ENCODE measurements at places on chromosomes 2 and 18.

DNA sequence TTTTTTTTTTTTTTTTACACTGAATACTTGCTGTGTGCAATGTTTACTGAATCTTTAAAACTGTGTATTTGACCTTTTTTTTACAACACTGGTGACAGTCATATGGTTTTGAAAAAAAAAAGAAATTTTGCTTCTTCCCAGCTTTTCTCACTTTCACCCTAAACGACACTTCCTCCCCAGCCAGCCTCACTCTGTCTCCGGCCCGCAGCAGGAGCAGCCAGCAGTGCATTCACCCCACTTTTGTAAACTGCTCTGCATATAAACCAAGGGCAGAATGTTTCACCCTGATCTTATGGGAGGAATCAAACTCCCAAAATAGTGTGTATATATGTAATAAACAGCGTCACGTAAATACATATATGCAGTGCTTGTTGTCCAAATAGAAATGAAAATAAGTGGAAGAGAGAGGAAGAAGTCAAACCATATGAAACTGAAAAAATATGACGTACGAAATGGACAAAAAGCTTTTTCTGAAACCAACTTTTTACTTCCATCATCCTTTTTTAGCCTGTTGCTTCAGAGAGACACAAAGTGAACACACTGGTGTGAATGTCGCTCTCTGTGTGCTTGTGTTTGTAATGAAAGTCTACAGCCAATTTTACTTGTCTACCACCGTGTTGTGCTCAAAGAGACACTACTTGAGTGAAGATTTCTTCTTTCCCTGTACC lies 54.2 kb downstream of the ZCCHC2 start:
- DNase-seq: no peak

DNA sequence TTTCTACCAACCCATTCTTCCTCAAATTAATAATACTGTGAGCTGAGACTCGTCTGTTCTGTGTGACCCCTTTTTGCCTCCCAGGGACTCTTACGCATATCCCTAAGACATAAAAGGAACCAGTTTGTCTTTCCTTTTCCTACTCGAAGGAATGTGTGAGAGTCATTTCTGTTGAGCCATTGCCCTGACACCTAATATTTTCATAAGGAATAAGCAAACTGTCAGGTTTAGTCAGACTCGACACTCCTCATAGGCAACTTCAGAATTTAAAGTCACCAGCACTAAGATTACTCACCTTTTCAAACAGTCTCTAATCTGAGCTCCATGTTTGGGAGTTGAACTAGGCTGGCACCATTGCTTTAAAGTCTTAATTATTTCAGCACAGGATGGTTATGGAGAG lies 305.5 kb downstream of the IKZF2 start:
- DNase-seq: no peak

GRCh38 chr18:28159055-28159454 lies 17.9 kb downstream of the CDH2 start:
- DNase-seq: no peak

GRCh38 chr2:43007901-43008300 lies 215.5 kb upstream of the HAAO start:
- DNase-seq: no peak

GRCh38 chr18:2905854-2906703 lies 59.3 kb downstream of the EMILIN2 start:
- no peak for DNase-seq

DNA sequence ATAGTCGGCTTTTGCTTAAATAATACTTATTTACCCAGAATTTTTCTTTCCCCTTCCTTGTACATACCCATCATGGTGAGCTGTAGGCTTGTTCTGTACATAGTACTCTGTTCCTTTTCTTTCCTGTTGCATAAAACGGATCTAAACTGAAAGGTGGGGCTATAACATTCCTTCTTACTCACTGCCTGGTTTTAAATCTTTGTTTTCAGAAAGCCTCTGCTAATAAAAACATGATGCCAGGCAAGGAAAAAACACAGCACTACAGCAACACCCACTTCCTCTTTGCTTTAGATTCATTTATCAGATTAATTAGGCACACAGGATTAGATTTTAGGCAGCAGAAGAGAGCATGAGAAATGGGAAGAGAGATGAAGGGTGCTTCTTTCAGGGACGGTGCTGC lies 19.6 kb upstream of the STON1 start:
- no peak for DNase-seq

- no peak for DNase-seq
Observed at GRCh38 chr2:16948053-16948452, 282.4 kb upstream of the CYRIA start.

DNA sequence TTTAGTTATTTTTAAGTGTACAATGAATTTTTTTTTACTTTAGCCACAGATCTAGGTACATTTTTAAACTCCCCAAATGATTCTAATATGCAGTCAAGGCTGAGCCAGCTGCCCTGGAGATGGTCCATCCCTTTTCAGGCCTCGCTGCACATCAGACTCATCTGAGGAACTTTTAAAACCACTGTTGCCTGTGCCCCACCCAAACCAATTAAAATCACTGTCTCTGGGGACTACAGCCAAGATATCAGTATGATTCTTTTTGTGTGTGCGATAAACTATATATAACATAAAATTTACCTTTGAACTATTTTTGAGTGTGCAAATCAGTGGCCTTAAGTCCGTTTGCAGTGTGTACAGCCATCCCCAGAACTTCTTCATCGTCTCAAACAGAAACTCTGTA lies 9.1 kb upstream of the MALT1 start:
- no peak for DNase-seq

DNA sequence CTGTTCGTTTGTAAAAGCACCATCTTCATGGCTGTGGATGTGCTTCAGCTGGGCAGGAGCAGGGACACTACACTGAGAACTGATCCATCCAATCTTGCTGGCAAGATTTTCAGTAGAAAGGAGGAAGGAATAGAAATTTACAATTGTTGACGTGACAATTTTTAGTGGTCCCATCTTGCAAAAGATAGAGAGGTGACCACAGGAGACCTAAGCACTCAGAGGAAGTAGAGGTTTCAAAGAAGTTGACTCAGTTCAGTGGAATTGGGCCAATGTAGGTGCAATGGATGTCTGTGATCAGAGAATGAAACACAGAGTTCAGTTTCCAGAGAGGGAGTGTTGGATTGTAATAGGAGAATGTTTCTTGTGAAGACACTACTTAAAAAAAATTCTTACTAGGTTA lies 1.4 kb downstream of the UGT1A5 start:
- no peak for DNase-seq

GRCh38 chr18:79634186-79634585 lies 45.4 kb upstream of the CTDP1 start:
- DNase-seq: no peak

GRCh38 chr2:127913808-127914457 lies 28.2 kb upstream of the AMMECR1L start:
- DNase-seq: no peak

DNA sequence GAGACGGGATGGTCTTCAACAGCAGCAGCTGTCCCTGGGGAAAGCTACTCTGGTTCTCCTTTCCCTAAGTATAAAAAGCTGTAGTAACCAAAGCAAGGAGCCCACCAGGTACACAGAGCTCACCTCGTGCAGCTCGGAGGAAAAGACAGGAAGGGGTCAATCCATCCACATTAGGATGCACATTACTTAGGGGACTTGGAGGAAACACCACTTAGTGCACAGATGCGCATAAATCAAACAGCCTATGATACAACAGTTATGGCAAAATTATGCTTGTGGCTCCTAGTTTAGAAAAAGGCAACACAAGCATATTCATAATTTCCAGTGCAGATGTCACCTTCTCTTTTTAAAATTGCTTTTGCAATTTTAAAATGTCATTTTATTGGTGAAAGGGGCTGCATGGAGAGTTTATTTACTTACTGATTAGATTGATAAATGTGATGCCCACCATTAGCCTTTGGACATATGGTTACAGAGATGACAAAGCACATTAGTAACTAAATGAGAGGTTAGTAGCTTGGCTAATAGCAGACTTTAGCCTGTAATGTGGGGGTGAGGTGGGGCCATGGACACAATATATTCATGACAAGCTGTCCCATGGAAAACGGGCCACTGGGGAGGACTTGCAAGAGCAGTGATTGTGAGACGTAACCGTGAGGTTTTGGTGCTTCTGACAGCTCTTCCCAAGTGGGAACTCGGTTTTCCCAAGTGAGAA lies 199.8 kb downstream of the MYT1L start:
- no peak for DNase-seq

GRCh38 chr2:151878655-151879563 lies 50.7 kb upstream of the ARL5A start:
- DNase-seq: no peak

- DNase-seq: no peak
Observed at GRCh38 chr2:24853996-24854395, 60.8 kb downstream of the CENPO start.

DNA sequence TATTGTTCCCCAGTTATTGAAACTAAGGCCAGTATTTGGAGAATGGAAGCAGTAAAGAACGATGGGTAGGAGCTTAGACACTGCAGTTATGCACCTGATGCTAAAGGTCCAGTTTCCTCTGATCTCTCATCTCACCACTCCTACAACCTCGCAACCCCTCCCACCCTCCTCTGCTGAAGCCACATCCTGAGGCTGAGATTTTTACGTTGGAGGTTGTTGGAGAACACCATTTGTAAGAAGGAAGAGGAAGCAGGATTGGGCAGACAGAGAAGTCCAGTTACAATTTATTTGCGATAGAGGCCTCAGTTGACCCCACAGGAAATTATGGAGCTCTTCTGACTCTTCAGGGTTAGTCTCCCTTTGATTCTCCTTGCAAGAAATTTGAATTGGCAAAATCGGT lies 54.3 kb upstream of the NDUFV2 start:
- DNase-seq: no peak

DNA sequence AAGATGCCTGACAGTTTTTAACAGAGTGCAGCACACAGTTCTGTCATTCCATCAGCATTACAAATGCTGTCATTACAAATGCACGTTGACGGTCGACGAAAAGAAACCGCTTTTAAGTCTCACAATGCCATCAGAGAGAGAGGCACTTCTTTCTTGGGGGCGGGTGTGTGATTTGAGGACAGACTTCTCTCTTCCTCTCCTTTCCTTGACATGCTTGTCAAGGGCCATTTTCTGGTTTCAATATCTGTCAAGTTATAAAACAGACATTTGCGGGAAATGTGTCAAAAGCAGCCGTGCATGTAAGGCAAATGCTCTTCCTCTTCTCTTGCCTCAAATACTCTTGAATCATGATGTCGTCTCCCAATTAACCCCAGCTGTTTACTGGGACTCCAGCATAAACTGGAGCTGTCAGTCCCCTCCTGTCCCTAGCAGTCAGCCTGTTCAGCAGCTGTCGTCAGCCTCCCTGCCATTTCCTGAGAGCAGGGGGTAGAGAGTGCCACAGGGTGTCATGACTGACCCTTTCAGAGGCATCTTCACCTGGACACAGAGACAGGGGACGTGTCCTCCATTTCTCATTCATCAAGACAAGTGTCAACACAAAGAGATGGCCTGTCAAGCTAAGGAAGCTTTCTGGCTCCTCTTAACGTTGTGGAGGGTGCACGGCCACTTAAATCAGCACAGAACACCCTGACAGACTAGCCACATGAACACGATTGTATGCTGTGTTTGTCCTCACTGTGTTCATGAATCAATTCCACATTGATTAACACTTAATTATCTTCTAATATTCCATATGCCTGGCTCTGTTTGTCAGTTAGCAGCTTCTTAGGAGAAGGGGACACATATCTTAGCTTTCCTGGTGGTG lies 305.4 kb upstream of the RAB6C start:
- DNase-seq: no peak

DNA sequence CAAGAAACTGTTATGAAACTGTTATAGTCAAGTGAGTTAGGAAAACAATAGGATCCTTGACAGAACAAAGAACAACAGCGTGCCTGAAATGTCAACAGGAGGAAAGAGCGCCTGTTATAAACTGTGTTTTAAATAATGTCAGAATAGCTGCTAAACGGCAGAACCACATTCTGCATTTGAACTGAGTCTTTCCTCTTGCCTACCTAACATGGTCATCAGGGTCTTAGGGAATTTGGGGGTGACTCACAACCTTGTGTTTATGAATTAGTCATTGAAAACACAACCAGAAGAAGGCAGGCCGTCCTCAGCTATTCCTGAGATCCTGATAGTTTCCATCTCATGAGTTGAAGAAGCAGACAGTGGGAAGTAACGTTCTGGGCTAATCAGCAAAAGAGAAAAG lies 222.0 kb upstream of the FN1 start:
- peak; percentile 28 for DNase-seq

- DNase-seq: no peak
Observed at GRCh38 chr18:60196836-60197606, 175.6 kb downstream of the MC4R start.

- no peak for DNase-seq
Observed at GRCh38 chr18:62606106-62606505, 83.3 kb downstream of the ZCCHC2 start.

DNA sequence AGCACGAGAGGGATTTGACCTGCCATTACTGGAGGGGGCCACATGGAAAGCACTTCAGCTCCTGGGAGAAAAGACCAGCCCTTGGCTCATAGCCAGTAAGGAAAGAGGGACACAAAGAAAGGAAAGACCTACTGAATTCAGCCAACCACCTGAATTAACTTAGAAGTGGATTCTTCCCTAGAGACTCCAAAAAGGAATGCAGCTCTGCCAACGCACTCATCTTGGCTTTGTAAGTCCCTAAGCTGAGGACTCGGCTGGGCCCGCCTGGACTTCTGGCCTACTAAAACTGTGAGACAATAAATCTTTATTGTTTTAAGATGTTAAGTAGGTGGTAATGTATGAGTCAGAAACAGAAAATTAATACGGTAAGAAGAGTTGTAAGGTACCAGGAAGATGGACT lies 11.5 kb downstream of the ATF2 start:
- DNase-seq: no peak

DNA sequence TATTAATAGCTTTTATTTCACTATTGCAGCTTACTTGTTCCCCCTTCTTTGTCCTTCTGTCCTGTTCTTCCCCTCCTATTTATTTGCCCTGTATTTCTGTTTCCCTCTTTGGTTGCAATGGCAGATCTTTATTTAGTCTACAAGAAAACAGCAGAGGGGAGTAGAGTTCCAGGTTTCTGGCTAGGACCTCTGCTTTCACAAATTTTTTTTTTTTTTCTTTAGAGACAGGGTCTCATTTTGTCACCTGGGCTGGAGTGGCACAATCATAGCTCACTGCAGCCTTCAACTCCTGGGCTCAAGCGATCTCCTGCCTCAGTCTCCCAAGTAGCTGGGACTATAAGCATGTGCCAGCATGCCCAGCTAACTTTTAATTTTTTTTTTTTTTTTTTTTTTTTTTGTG lies 188.1 kb upstream of the SPRED2 start:
- DNase-seq: no peak

DNA sequence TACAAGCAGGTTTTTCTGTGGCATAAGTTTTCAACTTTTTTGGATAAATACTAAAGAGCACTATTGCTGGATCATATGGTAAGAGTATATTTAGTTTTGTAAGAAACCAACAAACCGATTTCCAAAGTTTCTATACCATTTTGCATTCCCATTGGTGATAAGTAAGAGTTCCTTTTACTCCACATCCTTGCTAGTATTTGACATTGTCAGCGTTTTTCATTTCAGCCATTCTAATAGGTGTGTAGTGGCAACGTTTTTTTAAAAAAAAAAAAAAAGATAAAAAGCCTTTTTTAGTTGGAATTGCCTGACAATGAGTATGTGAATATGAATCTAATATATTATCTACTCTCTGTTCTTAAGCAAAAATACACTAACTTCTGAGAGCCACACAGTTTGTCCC lies 185.9 kb downstream of the AGPS start:
- no peak for DNase-seq
